ENCODE measurements at places on chromosomes 1 and 21.

GRCh38 chr1:94428441-94428840 is 10.3 kb downstream of the ABCD3 start:
- no peak for DNase-seq

GRCh38 chr1:79667848-79668696 is 661.5 kb upstream of the ADGRL4 start:
- no peak for DNase-seq

- no peak for DNase-seq
Observed at GRCh38 chr1:9281071-9281827, 11.4 kb upstream of the SPSB1 start.

DNA sequence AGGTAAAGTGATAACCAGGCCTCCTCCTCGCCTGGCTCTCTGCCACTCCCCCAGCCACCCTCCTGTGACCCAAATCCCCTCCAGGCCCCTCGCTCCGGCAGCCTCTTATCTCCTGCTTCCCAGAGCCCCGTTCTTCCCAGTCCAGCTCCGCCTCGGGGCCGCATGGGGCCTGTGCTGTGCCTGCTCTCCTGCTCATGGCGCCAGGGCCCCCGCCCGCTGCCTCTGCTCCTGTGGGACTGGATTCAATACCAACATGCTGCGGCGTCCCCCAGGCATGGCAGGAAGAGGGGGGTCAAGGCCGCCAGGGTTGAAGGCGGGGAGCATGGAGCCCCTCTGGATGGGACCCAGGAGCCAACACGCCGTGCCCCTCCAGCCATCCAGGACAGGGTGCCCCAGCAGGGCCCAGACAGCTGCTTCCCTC is 213.0 kb upstream of the VAMP3 start:
- no peak for DNase-seq

DNA sequence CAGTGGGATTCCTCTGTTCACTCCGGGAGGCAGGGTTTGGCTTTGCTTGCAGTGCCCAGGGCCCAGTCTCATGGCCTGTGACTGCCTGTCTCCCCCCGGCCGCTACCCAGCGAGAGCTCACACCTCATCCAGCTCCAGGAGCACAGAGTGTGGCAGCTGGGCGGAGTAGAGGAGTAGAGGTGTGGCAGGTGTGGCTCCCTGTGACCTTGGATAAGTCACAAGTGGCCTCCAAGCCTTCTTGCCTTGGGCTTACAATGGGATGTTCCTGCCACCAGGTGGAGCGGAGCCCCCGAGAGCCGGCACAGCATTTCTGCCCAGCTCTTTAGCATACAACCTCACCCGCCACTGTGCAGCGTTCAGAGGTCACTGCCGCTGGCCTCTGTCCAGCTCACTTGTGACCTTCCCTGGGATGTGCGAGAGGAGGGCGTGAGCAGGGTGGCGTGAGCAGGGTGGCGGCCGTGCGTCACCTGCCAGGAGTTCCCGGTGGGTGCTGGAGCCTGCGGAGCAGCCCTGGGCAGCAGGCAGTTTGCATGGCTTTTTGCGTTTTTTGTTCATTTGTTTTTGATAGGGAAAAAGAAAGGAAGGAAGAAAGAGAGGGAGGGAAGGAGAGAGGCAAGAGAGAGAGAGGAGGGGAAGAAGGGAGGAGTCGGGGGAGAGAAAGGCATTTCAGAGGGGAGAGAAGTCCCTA is 42.4 kb downstream of the CRYAA start:
- no peak for DNase-seq

DNA sequence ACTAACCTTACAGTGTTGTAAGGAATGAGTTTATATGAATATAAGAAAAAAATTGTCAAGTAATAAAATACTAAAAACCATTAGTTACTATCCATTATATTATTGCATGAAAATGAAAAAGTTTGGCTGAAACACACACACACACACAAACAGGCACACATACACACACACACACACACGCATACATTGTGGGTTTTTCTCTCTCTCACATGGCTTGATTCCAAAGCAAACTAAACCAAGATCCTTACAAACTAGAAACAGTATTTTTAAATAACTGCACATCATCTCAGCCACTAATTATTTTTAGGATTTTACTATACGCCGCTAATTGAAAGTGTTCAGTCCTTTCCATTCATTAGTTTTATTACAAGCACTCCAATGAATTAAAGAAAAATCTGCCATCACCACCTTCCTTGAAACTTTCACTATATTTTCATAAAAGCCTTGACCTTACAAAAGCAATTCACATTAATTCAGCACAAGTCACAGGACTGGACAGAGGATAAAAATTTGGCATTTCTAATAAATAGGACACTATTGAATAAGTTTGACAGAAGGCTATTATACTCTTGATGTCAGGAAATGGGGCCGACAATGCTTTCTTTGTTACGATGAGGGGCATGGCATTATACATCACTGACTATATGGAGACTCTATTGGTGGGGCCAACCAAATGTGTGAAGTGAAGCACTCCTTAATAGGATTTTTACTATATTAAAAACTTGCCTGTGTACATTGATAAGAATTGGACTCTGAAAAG is 187.0 kb upstream of the ESRRG start:
- no peak for DNase-seq

DNA sequence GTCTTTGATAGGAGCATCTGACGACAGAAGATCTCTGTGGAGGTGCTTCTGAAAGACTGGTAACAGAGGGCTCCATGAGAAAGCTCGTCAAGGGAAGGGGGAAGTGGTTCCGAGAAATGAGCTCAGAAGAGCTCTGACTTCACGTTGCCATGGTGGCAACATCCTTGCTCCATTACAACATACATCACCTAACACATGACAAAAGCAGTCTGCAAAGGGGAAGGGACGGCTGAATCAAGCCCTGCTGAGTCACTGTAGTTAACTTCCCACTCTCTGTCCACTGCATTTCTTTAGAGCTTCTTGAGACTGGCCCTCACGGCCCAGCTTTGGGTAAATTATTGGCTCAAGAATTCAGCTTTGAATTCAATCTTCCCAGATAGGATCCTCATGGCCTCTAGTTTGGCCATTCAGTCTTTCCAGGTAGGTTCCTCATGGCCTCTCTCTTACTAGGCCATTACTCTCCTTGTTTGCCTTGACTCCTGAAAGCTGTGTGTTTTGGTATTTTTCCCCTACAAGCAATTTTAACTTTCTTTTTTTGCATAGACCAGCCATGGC is 88.0 kb upstream of the ZNF648 start:
- DNase-seq = no peak

DNA sequence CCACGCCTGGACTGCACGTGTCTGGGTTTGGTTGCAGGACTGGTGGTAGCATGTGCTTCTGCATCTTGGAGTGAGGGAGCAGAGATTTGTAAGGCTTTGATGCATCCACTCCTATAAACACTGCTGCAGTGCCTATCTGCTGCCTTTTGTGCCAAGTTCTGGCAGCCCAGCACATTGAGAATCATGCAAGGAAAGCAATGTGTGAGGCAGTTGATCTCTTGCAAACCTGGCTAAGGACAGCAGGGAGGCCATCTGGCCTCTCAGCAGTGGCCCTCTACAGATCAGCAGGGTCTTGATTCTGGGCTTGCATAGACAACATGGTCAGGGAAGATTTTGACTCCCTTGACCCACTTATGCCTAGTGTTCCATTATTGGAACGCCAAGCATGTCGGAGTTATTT is 81.2 kb upstream of the COA6 start:
- DNase-seq = no peak

DNA sequence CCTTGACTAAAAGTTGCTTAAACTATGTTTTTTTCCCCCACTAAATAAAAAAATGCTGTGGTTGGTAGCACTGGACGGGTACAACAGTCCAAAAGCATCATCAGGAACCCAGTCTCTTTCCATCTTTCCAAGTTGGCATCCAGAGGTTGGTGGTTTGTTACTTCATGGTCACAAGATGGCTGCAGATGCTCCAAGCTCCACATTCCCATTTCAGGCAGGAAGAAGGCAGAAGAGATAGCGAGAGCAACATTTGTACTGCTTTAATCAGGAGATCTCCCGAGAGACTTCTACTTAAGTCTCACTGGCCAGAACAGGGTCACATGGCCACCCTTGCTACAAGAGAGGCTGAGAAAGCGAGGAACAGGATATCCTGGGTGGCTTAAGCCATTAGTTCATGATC is 230.2 kb downstream of the KAZN start:
- DNase-seq = no peak

DNA sequence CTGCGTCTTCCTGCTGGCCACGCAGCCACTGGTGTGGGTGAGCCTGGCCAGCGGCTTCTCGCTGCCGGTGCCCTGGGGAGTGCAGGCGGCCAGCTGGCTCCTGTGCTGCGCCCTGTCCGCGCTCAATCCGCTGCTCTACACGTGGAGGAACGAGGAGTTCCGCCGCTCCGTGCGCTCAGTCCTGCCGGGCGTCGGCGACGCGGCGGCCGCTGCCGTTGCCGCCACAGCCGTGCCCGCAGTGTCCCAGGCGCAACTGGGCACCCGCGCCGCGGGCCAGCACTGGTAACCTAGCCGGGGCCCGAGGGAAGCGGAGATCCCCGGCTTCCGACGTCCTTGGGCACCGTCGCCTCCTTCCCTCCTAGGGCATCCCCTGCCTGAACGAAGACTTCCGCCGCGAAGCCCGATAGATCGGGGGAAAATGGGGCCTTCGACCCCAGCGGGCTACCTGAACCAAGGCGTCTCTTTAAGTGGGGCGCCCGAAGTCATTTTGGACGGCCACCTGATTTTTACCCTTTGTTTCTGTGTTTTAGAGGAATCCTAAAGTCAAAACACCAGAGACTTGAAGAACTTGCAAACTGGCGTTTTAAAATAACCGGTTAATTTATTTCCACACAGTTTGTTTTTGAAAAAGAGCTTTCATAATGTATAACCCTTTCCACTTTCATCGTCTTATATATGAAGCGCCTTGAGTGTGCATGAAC is 2.0 kb downstream of the GPR88 start:
- no peak for DNase-seq

DNA sequence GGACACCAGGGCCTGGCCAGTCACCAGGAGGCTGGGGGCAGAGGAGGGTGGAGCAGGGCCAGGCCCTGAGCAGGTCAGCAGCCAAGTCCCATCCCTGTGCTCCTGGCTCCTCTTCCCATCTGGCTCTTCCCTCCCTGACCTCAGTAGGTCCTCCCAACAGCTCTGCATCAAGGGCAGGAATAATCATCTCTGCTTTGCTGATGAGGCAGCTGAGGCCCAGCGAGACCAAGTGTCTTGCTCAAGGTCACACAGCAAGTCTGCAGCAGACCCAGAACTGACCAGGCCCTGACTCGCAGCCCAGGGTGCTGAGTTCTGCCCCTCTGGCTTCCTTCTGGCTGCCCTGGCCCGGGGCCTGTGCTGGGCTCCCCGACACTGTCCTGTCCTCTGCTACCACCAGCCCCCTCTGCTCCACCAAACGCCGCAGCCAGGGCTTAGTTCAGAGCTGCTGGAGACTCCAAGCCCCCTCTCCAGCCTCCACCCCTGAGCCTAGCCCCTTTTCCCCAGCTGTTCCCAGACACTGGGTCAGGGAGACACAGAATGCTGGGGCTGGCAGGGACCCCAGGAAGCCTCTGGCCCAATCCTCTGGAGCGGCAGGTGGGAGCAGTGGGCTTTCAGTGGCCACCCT is 224.9 kb downstream of the PTPRU start:
- no peak for DNase-seq

- no peak for DNase-seq
Observed at GRCh38 chr1:2417833-2418225, 5.5 kb upstream of the PEX10 start.

- DNase-seq = no peak
Observed at GRCh38 chr1:22229379-22229778, 86.5 kb upstream of the WNT4 start.

DNA sequence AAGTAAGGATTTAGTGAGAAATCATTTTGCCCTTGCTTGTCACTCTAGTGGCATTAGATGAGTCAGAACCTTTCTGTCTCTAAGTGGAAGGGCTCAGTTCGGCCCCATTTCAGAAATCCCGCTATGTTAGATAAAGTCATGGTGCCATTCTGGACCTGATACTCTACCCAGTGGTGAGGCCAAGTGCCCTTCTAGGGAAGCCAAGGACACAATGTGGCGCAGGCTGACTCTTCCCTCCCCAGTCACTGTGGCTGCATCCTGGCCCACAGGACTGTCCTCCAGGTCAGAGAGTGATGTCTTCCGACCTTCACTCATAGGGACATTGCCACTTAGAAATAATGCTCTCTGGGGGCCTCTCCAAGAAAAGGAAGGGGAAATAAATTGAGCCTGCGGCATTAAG is 48.3 kb upstream of the MTR start:
- no peak for DNase-seq

- DNase-seq = no peak
Observed at GRCh38 chr1:19220080-19220846, 10.2 kb upstream of the UBR4 start.

All from stimulated activated CD8-positive, alpha-beta memory T cell treated with anti-CD3 and anti-CD28 coated beads, Interleukin-7, amount 100 ng/mL, for 1 hour (primary cell).